ENCODE measurements at places on chromosomes 3 and 15.

- DNase-seq = no peak
These were observed 123.1 kb downstream of the APBA2 start for GRCh38 chr15:29008846-29009245.

GRCh38 chr15:56767315-56767714 lies 34.0 kb upstream of the ZNF280D start:
- DNase-seq = no peak

DNA sequence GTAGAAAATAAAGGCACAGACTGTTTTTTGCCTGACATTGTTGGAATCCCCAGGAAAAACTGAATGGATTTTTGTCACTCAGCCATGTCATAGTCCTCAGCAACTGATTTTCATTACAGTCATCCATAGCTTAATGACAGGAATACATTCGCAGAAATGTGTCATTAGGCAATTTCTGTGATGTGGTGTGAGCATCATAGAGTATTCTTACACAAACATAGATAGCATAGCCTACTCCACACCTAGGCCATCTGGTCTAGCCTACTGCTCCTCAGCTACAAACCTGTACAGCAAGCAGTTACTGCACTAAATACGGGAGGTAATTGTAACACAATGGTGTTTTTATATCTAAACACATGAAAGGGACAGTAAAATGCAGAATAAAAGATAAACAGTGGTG lies 34.4 kb upstream of the FBN1 start:
- DNase-seq = no peak

DNA sequence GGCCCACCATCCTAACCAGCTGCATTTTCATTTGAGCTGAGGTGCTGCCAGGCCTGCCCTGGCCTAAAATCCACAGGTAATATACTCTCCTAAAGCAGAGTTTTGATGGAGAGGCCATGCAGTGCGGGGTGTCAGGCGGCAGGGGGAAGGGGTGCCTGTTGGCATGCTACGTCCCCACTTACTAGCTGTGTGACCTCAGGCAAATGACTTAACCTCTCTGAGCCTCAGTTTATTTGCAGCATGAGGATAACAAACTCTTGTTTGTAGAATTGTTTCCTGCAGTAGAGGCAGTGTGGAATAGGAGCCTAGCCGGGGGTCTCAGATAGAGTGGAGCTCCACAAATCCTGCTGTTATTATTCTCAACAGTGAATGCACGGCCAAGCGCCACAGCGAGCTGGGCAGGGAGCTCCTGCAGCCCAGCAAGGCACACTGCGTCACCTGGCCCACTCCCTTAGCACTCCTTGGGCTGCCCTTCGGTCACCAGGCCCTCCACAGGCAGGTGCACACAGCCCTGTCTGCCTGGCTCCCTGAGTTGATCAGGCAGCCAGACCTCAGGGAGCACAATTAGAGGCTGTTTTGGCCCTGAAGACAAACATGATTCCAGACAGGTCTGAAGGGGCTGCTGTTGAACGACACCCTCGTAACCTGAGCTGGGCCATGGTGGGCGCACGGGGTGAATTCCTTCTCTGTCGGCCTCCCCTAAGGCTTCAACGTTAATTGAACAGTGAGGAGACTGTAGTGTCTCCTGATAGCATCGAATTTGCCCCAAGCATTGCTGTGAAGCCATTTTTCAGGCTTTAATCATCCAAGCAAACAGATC lies 248.8 kb upstream of the LYSMD4 start:
- DNase-seq = no peak

- no peak for DNase-seq
These were observed 4.4 kb upstream of the DLG1 start for GRCh38 chr3:197302696-197303341.

DNA sequence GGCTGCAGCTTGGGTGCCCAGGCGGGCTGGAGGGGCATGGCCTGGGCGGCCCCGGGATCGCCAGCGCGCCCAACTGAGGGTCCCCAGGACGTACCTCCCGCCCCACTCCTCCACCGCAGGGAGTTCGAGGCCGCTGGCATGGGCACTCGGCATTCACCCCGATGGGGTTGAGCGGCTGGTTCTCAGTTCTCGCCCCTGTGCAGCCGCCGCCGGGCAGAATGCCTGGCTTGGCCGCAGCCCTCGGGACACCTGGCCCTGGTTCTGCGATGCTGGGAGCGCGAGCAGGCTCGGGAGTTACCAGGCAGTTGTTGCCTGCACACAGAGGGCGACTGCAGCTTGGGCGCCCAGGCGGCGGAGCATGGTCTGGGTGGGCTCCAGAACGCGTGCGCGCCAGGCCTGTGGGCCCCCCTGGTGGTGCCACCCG lies 121.4 kb downstream of the LMLN start:
- no peak for DNase-seq

- peak; percentile 24 for DNase-seq
These were observed 25.7 kb downstream of the TMOD2 start for GRCh38 chr15:51776952-51777569.
